ENCODE measurements at places on chromosomes 7 and 10. TPM values are rescaled to one million over a fixed set of nuclear protein-coding genes. Genes with fewer than 3 reads are reported as not detected.

The MKI67 gene
- 7.4 TPM for total RNA-seq

The ACTR3C gene
- total RNA-seq: 0.13 TPM

The BTBD16 gene
- total RNA-seq: not detected

The DLG5 gene
- total RNA-seq: 59.4 TPM

The NPTX2 gene
- 3.3 TPM for total RNA-seq

The ADGRA1 gene
- total RNA-seq: not detected

The POLL gene
- 16.5 TPM for total RNA-seq

The RELN gene
- 200 TPM for total RNA-seq

The SEMA3C gene
- 311 TPM for total RNA-seq

The NEURL1 gene
- under 0.01 TPM for total RNA-seq

The SPDYE2B gene
- not detected for total RNA-seq

The VPS37D gene
- total RNA-seq: 5.7 TPM

The SPDYE9 gene
- total RNA-seq: not detected

The FKBP6 gene
- total RNA-seq: not detected

The CTAGE15 gene
- not detected for total RNA-seq

The EPDR1 gene
- total RNA-seq: 43.8 TPM

The CHN2 gene
- not detected for total RNA-seq

The C7orf25 gene
- total RNA-seq: 4.9 TPM

The FXYD4 gene
- not detected for total RNA-seq
